NCI-H187 (cell line): ENCODE measurements at places on chromosomes 4 and X.

DNA sequence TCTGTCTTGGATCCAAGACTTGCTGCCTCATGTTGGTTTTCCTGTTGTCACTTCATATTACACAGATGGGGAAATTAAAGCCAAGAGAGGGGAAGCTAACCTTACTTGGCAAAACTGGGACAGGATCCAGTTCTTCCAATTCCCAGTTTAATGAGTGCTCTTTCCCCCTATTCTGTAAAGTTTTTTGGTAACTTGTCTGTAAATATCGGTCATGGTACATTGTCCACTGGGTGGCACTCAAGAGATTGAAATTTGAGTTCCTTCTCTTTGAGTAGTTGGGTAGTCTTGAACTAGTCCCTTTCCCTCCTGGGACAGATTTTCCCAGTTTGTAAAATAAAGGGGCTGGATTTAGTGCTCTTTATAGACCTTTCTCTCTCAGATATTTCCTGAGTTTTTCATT lies 12.4 kb upstream of the EOLA2 start:
- no peak for DNase-seq

GRCh38 chr4:164252286-164252685 lies 501.6 kb upstream of the SMIM31 start:
- no peak for DNase-seq

GRCh38 chr4:105059337-105059736 lies 87.3 kb upstream of the TET2 start:
- DNase-seq = no peak

DNA sequence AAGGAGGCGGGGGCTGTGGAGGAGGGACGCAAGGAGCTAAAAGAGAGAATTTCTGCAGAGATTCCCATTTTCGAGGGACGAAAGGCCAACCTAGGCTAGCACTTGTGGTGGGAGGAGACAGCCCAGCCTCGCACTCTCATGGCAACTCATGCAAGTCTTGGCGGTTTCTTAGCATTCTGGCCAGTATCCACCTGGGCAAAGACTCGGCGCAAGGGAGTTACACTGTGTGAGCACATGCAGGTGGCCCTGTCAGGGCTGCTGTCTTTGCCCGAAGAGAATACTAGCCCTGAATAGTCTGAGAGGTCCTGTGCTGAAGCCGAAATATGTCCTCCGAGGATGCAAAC lies 15.5 kb downstream of the MCF2 start:
- no peak for DNase-seq

DNA sequence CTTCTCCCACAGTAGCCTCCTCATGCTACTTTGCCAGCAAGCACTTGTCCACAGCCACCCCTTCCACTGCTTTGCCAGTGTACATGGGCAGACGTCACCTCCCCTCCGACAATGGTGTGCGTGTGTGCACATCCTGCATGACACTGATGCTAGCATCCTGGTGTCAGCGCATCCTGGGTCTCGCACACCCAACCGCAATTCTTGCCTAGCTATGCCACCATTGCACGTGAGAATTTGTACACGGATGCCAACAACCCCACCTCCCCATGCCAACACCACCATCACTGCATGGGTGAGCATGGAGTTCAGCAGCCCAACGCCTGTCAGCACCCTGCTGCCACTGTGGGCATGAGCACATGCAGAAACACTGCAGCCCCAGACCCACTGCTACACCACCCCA lies 550.0 kb downstream of the STPG2 start:
- DNase-seq = no peak

GRCh38 chr4:139188648-139189416 lies 11.8 kb upstream of the ELF2 start:
- DNase-seq = no peak

DNA sequence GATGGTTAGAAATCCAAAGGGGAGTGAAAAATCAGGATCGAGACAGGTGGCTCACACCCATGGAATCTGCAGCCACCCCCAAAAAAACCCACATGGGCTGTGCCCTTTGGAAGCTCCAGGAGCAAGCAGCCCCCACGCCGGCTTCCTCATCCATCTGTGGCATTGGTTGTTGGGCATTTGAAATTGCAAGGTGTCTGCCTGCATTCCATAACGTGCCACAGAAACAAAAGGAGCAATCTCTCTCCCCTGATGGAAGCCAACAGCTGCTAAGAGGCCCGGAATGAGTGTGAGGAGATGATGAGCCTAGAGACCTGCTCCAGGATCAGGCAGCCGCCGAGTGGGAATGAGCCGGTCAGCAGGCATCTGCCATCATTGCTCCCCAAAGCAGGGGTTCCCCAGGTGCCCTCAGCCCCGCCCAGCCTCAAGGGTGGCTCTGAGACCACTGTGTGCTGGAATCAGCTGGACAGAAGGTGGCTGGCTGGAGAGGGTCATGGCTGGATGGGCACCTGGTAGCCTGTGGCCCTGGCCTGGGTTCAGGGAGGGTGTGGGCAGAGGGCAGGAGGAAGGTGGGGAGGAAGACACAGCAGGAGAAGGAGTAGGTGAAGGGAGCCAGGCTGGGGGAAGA lies 113.2 kb downstream of the CRLF2 start:
- no peak for DNase-seq

- no peak for DNase-seq
Measured at GRCh38 chr4:94576210-94576609, 124.5 kb downstream of the PDLIM5 start.

GRCh38 chr4:40301603-40302002 lies 33.5 kb upstream of the CHRNA9 start:
- DNase-seq = no peak

DNA sequence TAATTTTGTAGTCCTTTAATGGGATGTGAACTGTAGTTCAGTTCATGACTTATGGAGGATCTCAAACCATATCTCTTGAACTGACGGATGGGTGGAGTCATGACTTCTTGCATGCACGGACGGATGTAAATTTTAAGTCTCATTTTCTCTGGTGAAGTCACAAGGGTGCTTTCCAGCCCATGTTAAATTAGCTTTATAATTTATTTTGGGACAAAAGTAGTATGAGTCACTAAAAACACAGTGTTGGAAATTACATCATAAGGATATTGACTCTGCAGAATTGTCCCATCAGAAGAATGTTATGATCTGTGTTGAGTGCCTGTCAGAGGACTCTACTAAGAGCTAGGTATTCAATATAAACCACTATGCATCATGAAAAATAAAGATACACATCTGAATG lies 6.8 kb upstream of the PAGE5 start:
- no peak for DNase-seq

DNA sequence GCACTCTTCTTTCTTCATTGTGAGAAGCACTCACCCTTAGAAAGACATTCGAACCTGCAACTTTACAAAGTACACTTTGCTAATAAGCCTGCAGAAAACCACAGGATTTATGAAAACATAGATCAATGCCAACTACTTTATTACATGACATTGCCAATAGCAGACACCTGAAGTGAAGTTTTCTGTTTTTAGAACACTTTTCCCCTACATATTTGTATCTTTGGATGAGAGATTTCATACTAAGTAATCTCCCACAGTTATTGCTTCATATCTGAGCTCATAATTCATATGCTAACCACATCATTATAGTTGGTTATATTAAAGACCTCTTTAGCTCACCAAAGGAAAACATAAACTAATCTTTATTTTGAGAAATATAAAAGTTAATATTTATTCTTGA lies 276.5 kb upstream of the CTSO start:
- DNase-seq = no peak

DNA sequence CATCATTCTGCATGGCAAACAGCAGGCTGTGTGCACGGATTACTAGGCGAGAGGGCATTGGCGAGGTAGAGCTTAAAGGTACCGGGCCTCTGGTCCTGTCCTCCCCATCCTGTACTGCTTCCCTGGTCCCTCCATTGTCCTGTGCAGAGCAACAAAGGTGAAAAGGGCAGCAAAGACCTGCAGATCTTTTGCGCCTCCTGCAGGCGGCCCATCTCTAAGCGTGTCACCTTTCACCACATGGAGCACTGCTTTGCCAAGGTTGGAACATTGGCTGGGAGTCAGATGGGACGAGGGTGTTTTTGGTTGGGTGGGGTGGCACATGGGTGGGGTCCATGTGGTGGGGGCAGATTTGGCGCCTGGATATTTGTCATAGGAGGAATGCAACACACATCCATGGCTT lies 64.7 kb upstream of the UXT start:
- DNase-seq = no peak

DNA sequence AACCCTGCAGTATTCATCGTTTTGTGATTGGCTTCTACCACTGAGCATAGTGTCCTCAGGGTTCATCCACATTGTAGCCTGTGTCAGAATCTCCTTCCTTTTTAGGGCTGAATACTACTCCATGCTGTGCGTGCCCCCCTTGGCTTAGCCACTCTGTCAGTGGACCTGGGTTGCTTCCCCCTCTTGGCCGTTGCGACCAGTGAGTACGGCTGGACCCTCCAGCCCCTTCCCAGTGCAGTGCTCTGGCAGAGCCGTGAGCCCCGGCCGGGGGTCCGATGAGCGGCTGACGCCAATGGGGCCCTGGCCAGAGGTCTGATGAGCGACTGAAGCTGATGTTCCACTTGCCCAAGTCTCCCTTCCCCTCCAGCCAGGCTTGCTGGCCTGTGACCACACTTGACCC lies 6.9 kb downstream of the BLOC1S4 start:
- no peak for DNase-seq

GRCh38 chr4:55125087-55125721 lies at the start of gene KDR:
Gene KDR (minus strand): TSS chr4:55125595. CDS start chr4:55125293, 302 bp downstream.
- DNase-seq = no peak
